IMR-90 (cell line): ENCODE measurements at places on chromosomes 16 and 17.

GRCh38 chr16:81551151-81551808 is 106.7 kb downstream of the CMIP start:
- DNase-seq: peak; percentile 70

GRCh38 chr16:84832488-84833143 is 12.8 kb downstream of the CRISPLD2 start:
- DNase-seq: peak; percentile 100

DNA sequence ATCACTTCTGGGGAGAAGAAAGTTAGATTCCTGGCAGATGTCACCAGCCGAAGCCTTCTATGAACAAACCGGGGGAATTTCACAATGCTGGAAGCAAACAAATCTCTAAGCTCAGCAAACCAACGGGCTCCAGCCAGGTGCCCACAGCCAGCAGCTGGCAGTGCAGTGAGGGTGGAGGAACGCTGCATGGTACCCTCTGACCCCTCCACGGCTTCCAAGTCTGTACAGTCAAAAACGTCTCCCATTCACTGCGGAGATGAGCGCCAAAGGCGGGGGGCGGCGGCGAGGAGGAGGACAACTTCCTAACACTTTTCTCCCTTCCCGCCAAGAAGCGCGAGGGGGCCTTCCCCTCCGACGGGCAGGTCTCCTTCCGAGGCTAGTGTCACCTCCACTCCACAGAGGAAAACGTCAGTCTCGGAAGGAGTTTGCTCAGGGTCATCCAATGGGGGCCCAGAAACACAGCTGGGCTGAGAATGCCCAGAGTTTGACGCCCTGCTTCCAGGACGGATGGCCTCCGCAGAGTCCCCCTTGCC is 924 bp downstream of the ZNF598 start:
- DNase-seq: peak; percentile 44

GRCh38 chr16:71216714-71217113 is 13.8 kb downstream of the HYDIN start:
- DNase-seq: no peak

GRCh38 chr17:66711881-66712321 is 123.0 kb upstream of the CACNG5 start:
- DNase-seq: no peak

DNA sequence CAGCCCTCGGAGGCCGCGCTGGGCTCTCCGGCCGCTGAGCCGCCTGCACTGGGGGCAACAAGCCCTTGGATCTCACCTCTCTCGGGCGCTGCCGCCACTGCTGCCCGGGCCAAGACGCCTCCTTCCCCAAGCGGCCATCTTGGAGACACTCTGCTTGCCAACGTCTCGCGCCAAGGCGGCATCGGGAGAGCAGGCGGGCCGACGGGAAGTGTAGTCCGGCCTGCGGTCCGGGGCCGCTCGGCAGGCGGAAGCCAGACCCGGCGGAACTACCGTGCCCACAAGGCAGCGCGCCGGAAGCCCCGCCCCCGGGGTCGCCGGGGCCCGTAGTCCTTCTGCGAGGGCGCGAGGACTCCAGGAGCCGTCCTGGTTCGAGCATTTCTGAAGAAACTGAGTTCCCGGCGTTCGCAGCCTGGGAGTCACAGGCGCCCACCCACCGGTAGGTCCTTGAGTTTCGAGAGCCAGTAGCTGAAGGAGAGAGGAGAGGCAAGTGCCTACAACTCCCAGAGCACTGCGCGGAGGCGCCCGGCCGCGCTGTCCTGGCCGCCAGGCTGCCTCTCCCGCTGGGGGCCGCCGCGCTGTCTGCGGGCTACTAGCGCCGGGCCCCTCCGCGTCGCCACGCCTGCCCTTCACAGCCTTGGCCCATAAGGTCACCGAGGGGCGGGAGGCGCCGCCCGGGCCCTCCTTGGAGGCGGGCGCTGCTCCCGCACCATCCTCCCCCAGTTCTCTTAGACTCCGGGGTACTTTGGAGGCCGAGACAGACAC is at the start of gene TMEM11:
TMEM11 (minus strand) TSS at position 147 of the 762 bp plus-strand sequence; CDS start at position 138, 9 bp downstream.
- DNase-seq: peak; percentile 94

DNA sequence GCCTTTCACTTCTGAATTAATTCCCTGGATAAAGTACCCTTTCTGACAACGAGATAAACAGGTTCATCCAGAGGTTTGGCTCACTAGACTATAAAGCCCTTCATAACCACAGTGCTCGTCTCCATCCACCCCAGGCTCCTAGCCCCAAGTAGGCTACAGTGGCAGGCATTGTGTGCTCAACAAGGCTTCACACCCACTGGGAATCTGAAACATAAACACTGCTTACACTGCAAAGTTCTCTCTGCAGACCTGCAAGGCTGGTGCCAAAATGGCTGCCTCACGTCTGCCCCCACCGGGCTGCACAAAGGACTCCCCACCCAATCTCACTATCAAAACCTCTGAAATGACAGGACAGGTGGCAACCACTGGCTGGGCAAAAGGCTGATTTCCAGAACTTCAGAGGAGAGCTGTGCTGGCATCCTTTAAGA is 5.1 kb upstream of the HLF start:
- no peak for DNase-seq

GRCh38 chr17:33288954-33289353 is 4.1 kb downstream of the ASIC2 start:
- DNase-seq: no peak

GRCh38 chr17:39636587-39636926 is 387 bp upstream of the STARD3 start:
- DNase-seq: no peak

DNA sequence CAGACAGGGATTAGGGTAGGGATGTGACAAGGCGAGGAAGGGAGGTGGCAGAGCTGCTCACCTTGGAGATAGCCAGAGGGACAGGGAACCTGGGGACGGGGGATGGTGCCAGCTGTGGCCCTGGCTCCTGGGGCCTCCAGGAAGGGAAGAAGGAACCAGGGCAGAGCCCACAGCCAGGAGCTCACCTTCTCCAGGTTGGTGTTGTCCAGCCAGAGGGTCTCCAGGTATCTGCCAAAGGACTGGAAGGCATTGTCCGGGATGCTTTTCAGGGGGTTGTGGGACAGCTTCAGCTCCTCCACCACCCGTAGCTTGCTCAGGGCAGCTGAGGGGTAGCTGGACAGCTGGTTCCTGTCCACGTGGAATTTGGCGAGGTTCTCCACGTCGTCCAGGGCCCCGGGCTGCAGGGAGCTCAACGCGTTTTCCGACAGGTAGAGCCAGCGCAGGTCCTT is 801 bp downstream of the CHAD start:
- no peak for DNase-seq

DNA sequence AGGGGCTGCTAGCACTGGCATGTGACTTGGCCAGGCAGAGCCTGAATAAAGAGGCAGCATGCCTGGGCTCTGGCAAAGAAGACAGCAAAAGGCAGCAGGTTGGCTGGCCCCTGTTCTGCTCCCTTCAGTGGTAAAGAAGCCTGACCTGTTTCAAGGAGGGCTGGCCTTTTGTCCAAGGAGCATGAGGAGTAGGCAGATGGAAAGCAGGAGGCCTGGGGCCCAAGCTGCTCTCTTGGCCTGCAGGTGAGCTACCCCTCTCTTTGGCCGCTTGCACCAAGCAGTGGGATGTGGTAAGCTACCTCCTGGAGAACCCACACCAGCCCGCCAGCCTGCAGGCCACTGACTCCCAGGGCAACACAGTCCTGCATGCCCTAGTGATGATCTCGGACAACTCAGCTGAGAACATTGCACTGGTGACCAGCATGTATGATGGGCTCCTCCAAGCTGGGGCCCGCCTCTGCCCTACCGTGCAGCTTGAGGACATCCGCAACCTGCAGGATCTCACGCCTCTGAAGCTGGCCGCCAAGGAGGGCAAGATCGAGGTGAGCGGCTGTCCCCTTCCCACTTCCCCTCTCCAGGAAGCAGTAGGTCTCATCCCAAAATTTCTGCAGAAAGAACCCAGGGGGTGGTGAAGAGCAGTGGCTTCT is 8.0 kb downstream of the TRPV2 start:
- DNase-seq: no peak

GRCh38 chr17:41171886-41172285 is 3.9 kb upstream of the KRTAP4-3 start:
- DNase-seq: peak; percentile 23

DNA sequence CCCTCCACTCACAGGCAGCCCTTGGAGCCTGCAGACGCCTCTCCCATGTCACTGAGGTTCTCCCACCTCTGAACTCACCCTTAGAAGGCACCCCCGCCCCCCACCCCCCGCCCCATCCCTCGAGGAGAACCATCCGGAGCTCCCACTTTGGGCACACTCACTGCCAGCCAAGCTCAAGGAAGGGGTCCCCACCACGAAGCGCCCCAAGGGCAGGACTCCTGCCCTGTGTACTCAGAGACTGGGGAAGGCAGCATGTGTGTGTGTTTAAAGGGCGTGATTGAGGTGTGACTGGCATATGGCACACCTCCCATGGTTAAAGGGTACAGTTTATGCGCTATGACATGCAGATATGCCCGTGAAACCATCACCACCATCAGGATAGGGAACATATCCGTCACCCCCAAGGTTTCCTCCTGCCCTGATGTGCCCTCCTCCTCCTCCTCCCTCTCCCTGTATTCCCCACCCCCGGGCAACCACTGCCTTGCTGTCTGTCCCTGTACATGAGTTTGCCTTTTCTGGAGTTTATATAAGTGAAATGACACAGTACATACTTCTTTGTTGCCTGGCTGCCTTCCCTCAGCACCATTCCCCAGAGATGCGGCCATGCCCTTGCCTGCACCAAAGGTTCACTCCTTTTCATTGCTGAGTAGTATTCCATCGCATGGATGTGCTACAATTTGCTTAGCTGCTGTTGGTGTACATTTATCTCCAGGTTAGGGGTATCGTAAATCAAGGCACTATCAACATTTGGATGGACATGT is 14.0 kb upstream of the RBFOX3 start:
- no peak for DNase-seq

- no peak for DNase-seq
These were observed 27.8 kb downstream of the TMEM92 start for GRCh38 chr17:50301891-50302584.

DNA sequence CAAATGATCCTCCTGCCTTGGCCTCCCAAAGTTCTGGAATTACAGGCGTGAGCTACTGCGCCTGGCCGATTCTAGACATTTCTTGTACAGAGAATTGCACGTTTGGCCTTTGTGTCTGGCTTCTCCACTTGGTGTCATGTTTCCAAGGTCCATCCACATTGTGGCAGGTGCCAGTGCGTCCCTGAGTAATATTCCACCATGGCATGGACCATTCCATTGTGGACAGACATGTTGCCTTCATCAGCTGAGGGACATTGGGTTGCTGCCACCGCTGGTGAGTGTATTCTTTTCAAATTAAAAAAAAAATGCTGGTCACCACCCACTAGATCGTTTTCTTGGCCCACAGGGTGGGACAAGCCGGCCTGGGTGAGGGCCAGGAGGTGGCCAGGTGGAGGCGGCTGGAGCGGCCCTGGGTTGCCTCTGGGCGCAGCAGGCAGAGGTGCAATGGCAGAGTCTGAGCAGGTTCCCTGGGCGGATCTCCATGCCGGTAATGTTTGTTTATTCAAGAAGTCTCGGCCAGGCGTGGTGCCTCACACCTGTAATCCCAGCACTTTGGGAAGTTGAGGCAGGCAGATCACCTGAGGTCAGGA is 274.1 kb downstream of the SEC14L1 start:
- DNase-seq: no peak

DNA sequence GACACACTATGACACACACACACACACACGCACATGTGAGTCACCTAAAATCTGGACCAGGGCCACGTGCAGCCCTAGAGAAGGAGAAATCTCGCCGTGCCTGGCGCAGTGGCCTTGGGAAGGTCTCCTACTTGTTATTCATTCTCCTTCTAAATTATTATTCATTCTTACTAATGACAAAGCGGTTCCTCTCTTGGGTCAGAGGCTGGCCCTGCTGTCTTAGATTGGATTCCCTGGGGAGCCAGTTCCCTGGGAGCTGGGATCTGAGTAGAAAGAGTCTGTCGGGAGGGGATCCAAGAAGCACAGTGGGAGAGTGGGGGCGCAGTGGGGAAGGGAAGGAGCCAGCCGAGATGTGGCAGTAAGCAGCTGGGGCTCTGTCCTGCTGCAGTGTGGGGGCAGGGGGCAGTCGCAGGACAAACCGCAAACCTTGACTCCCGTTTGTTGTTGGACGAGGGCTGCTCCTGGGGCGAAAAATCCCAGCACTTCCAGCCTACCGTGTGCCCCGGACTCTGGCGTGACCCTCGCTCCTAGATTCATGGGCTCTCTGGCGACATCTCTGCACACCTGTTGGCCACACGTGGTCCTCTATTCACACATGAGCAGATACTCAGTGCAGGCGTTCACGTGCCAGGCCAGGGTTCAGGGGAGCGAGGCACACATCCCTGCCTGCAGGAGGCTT is 18.7 kb upstream of the JPH3 start:
- peak; percentile 65 for DNase-seq

- DNase-seq: no peak
These were observed 111.8 kb downstream of the SMG6 start for GRCh38 chr17:2191785-2192184.

DNA sequence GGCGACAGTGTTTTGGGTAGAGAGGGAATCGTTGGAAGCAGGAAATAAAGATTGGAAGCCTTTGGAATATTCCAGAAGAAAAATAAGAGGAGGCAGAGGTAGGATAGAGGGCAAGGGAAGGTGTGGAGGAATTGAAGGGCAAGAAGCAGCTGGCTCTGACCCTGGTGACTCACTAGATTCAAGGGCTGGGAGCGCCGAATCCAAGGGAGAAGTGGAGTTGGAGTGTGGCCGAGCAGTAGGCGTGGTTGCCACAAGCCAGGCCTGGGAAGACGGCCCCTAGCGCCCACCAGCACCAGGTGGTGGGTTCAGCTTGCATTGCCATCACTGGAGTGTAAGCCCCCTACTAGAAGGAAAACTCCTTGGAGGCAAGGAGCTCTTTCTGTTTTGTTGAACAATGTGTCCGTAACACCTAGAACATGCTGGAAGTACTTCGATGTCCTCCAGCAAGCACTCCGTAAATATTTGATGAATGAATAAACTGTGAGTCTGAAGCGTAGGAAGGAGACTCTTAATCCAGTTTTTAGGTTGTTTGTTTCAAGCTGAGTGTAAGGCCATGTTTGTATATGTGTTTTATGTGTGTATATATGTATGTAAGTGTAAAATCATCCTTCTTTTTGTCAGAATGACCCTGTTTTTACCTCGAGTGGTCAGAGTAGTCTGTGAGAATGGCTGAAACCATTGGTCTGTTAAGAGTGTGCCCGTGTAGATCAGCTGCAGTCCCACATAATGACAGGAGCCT is 139.5 kb downstream of the CMIP start:
- peak; percentile 82 for DNase-seq

DNA sequence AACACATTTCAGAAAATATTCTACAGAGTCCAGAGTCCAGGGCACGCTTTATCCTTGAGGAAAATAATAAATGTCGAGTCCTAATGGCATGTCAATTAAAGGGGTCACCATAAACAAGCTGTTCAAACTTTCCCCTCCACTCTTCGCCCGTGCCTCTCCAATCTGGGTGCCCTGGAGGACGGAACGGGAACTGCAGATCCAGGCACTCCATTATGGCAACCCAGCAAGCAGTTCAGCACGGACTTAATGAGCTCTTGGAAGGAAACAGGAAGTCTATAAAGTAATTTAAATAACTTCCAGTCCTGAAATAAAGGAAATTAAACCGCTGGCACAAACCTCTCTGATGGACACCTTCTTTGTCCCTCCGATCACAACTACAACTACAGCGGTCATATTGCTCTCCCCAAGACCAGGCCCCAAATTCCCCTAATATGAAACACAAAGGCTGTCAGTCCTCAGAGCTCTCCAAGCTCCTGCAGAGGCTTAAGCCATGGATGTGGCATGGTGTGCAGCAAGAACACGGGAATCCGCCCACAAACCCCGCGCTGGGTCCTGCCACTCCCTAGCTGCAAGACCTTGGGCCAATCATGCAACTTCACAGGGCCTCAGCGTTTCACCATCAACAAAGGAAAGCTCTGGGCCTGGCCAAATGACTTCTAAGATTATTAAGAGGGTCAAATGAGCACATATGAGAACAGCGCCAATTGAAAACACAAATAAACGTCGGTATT is 52.6 kb downstream of the ZFHX3 start:
- DNase-seq: no peak

GRCh38 chr17:18960241-18960665 is 8.3 kb downstream of the SLC5A10 start:
- no peak for DNase-seq
